ENCODE measurements at places on chromosomes 7 and 10.

- DNase-seq = no peak
Observed at GRCh38 chr7:996079-996872, 13.3 kb downstream of the CYP2W1 start.

- no peak for DNase-seq
Observed at GRCh38 chr10:110883924-110884323, 12.2 kb downstream of the PDCD4 start.

GRCh38 chr10:113947184-113948041 lies 93.0 kb downstream of the NHLRC2 start:
- DNase-seq = no peak

GRCh38 chr7:45241339-45242109 lies 83.9 kb downstream of the RAMP3 start:
- DNase-seq = no peak

GRCh38 chr10:93457511-93457910 lies 24.6 kb downstream of the MYOF start:
- no peak for DNase-seq

GRCh38 chr10:1745780-1746456 lies 8.6 kb upstream of the ADARB2 start:
- DNase-seq = no peak

DNA sequence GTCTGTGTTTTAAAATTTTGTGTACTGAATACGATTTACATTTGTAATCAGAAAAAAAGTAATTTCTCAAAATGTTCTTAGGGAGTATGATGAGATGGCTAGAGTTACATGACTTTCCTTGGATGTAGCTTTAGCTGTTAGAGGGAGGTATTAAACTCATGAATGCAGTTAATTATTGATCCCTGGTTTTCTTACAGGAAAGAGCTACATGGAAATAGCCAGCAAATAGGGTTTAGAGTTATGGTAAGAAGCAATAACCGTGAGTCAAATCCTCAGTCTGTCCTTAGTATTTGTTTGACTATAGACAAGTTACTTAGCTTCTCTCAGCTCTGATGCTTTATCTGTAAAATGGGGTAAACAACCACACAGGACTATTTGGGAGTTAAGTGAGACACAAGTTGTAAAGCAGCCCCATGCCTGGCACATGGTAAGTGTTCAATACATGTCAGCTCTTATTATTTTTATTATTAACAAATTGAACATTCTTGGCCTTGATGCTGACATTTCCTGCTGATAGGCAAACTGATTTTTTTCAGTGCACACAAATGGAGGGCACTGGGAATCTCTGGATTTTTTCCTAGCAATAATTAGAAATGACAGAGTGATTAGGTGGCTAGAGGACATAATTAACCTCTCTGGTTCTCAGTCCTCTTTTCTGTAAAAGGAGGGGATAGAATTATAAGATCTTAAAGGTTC lies 204.5 kb upstream of the PHYHIPL start:
- no peak for DNase-seq

DNA sequence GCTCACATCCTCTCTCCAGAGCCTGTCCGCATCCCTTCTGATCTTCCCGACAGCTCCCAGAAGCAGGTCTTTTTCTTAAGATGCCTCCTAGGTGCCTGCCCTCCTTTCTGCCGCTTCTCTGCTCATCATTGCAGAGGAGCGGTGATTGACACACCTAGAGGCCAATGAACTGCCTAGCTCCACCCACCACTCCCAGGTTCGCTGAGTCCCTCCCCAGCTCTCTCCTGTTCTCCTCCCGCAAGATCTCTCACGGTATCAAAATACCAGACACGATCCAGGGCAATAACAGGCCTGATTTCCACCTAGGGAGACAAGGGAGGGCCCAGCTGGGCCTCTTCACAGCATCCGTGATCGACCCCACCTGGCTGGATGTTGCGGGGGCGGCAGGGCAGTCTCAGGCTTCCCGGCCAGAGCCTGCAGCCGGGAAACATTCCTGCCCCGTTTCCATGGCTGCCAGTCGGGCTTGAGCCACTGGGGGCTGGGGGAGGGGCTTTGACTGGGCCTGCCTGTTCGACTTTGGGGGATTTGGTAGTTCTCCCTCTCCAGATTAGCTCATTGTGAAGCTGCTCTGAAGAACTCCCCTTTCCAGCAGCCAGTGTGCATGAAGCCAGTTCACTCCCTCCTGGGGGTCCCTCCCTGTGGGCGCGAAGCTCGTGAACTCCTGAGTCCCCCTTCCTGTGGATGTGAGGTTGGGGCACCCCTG lies 373.5 kb downstream of the RPS24 start:
- DNase-seq = no peak

- peak; percentile 76 for DNase-seq
Observed at GRCh38 chr7:50534690-50535290, 30.4 kb downstream of the DDC start.

GRCh38 chr7:77707504-77707992 lies 11.3 kb downstream of the RSBN1L start:
- no peak for DNase-seq

GRCh38 chr10:110977662-110978061 lies 58.3 kb downstream of the SHOC2 start:
- DNase-seq = no peak

DNA sequence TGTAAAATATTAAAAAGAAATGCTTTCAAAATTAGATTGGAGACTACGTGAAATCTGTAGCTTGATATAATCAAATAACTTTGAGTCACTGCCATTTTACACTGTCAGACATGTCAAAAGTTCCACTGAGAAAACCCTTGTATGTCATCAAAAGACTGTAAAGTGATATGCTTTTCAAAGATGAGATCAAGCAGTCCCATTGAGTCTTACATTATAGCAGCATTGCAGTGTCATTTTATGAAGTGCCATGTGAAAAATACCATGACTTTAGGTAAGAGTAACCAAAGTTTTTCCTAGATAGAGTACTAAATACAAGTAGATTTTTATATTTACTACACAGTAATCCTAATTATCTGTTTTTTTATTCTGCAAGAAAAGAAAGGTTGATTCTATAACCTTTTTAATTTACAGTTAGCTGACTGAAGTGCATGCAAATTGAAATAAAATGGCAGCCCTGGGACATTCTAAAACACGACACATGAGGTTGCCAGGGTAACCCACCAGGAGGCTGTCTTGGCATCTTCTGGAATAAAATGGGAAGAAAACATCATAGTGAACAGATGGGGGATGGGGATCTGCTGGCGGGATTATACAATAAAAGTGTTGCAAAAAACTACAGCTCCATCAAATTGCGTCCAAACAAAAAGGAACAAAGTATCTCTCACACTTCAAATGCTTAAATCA lies 91.3 kb upstream of the TMEM106B start:
- no peak for DNase-seq

GRCh38 chr10:2658780-2659179 lies 408.6 kb upstream of the PFKP start:
- DNase-seq = no peak

- DNase-seq = no peak
Observed at GRCh38 chr10:70510904-70511303, 32.3 kb downstream of the PALD1 start.

GRCh38 chr7:139043823-139044812 lies 8.3 kb upstream of the ZC3HAV1L start:
- peak; percentile 84 for DNase-seq

DNA sequence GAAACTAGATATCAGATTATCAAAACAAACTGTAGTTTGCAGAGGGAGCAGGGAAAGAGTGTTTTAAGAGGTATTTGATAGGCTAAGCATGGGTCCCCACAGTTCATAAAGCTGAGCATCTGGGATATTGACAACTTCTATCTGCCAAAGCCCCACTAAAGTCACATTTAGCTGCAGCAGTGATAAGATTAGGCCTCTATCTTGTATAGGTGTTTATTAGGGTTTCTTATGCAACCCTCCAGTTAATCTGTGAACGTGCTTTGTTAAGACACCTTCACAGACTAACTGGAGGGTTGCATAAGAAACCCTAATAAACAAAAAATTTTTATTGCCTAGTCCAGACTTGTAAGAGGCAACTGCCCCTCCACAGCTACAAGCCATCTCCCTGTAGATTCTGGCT lies 78.0 kb downstream of the CYP51A1 start:
- no peak for DNase-seq

DNA sequence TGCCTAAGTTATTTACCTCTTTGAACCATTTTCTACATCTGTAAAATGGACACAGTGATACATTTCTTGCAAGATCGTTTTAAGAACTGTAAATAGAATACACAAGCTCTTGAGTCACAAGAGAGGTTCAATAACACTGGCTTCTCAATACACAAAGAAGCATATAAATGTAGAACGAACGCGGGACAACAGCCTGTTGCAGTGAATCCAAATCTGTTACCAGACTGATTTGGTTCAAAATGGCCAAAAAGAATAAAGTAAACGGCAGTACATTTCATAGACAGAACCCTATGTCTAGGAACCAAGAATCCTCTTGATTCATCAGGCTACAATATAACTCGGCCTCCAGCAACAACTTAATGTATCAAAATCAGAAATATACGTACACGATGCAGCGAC lies 701 bp downstream of the MTPAP start:
- no peak for DNase-seq

DNA sequence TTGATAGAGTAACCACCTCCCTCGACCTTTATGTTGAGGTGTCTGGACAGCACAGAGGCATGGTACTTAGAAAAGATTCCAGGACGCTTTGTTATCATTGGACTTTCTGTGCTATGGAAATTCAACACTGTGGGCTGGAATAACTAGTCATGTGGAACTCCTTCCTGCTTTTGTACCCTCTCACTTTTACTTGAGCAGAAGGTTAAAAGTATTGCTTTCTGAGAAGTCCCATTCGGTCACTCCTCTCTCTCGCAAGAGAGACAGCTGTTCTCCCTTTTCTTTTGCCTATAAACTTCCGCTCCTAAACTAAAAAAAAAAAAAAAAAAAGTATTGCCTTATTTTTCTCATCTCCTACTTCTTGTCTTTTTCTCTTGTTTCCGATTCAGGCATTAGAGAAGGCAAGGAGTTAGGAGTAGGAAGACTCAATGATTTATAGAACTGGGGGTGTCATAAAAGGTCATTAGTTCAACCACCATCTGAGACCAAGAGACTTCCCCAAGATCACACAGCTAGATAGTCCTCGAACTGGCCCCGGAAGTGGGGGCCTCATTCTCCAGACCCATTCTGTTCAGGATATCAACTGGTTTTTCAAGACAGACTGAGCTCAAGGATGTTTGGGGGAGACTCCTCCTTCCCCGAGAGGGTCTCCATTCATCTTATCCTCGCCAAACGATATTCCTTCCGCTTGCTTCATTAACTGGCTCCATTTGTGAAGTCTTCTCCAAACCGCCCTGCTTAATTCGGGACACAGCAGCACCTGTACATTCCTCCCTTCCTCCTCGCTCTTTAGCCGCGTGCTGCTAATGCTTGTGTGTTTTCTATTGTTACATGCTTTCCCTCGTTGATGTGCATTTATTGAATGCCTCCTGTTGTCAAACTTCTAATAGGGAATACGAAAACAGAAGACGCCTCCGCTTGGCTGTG lies 995 bp upstream of the INPP5F start:
- DNase-seq = peak; percentile 81

GRCh38 chr7:154627646-154628290 lies 375.2 kb downstream of the PAXIP1 start:
- no peak for DNase-seq

DNA sequence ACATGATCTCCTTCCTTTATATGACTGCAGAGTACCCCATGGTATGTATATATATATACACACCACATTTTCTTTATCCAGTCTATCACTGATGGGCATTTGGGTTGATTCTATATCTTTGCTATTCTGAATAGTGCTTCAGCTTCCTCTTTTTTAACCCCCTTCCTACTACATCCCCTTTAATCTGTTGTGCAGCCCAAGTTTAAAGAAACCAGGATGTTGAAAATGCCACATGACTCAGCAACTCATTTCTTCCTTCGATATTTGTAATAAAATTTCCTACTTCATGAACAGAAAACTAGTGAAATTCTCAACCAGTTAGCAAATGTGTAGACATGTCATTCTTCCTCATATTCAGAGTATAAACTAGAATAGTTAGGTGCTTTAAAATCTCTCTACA lies 1245.7 kb upstream of the SORCS1 start:
- DNase-seq = no peak

Measured in GF-D8 (cell line).